Ammon's horn (tissue), 1 donor: ENCODE measurements at places on chromosomes 5 and 9.

- no peak for DNase-seq
Observed at GRCh38 chr9:69824499-69825252, 4.1 kb downstream of the CFAP95 start.

DNA sequence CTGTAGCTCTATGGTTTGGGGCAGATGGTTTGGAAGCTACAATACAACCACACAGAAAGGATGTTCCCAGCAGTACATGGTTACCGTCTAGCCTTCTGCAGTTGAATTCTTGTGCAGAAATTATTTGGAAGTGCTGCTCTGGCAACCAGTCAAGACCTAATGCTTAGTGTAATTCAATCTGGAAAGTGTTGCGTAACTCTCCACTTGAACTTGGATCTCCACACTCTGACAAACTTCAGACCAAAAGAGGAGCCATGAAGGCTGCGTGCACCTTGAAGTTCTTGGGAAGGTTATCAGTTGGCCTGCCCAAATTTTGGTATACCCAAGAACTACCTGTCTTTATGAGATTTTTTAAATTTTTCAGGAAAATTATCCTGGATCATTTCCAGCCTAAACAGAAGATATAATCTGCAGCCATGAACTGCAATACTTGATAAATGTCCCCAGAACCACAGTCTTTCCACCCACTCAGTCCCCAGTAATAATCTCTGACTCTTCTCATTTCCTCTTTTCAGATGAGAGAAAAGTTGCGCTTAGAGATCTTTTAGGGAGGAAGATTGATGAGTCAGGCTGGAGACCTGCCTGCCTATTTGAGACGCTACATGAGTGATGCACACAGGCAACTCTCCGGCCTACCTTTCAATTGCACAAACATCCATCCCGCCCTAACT lies 159.9 kb downstream of the FANCC start:
- peak; percentile 63 for DNase-seq

DNA sequence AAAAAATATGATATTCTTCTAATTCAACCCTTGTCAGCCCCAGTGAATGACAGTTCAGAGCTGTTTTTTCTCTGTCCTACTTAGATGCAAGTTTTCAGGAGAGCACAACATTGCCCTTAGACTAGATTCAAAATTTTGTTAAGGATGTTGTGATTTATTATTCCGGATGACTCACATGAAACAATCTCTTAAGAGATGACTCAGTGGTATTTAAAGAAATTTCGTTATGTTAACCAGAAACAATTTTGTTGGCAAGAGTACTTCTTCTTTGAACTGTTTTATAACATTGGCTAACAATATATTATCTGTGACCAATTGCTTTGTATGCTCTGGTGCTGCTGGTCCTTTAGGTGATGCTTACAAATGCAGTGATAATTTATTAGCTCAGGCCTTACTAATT lies 132.0 kb downstream of the IZUMO3 start:
- no peak for DNase-seq

- DNase-seq, result peak; percentile 43
Observed at GRCh38 chr5:134267366-134268018, 41.6 kb upstream of the PPP2CA start.

- DNase-seq, result peak; percentile 49
Observed at GRCh38 chr5:137605411-137605810, 106.3 kb upstream of the SPOCK1 start.

- DNase-seq, result no peak
Observed at GRCh38 chr9:133741716-133742115, 3.6 kb upstream of the SARDH start.

DNA sequence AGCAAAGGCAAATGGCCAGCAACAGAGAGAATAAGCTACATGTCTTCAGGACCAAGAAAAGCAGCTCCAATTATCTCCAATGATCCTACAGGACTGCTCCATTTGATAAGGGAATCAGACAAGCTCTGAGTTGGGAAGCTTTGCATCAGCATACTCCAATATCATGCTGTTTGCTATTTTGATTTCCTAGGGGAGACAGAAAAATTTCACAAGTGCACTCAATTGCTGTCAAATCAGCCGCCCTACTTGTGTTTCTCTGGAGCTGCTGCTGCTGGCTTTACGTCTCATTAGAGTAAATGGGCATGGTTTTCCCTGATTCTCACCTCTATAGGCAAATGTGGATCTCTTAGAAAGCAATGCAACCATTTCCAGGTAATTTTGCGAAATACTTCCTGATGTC lies 201.7 kb downstream of the PRELID2 start:
- DNase-seq, result peak; percentile 22

GRCh38 chr9:104841601-104842141 lies 77.7 kb downstream of the NIPSNAP3B start:
- DNase-seq, result no peak

- peak; percentile 30 for DNase-seq
Observed at GRCh38 chr5:126499853-126500342, 76.7 kb downstream of the GRAMD2B start.

GRCh38 chr5:168734119-168734518 lies 155.0 kb upstream of the PANK3 start:
- DNase-seq, result no peak

DNA sequence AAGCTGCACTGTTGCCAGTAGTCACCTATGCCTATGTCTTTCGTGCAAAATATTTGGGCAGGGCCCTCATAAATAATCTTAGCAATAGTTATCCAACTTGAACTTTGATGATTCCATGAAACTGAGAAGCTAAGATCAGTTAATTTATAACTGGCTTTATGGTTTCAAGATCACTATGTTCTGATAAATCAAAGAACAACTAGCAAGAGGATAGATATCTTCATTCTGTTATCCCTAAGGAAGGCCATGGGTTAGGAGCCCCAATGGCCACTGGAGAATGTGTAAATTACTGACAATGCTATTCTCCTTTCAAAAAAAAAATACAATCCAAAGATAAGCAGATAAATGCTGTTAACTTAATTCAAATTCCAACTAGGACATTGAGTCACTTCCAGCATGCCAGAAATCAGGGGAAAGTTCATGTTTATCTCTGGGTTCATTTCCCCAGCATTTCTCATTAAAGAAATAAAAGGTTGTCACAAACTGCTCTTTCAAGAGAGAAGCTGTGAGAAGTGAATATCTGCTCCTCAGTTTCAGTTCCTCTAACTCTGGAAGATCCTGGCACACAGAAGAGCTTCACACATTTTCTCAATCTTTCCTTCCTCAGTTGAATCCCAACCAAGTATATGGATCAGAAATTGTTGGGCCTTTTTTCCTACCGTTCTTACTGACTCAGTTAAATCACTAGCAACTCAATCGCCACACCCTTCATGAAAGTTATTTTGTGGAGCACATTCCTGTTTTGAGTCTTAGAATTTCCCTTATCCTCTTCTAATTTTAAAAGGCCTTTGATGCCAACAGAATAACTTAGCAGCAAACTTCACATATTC lies 59.6 kb upstream of the SLC1A1 start:
- peak; percentile 23 for DNase-seq

GRCh38 chr5:43348207-43348606 lies 35.0 kb upstream of the HMGCS1 start:
- no peak for DNase-seq

DNA sequence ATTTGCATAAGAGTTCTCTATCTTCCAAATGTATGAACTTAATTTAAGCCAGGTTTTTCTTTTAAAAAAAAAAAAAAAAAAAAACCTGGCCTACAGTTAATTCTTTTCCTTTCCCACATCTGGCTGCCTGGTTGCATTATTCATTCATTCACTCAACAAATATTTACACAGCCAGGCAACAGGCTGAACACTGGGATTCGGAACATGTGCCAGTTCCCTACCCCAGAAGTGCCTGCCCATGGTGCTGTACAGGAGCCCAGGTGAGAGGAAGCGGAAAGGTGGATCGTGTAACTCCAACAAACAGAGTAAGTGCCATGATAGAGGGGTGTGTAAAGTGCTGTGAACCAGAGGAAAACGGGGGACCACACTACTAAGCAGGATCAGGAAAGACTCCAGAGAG lies 93.6 kb downstream of the CDK5RAP2 start:
- no peak for DNase-seq

DNA sequence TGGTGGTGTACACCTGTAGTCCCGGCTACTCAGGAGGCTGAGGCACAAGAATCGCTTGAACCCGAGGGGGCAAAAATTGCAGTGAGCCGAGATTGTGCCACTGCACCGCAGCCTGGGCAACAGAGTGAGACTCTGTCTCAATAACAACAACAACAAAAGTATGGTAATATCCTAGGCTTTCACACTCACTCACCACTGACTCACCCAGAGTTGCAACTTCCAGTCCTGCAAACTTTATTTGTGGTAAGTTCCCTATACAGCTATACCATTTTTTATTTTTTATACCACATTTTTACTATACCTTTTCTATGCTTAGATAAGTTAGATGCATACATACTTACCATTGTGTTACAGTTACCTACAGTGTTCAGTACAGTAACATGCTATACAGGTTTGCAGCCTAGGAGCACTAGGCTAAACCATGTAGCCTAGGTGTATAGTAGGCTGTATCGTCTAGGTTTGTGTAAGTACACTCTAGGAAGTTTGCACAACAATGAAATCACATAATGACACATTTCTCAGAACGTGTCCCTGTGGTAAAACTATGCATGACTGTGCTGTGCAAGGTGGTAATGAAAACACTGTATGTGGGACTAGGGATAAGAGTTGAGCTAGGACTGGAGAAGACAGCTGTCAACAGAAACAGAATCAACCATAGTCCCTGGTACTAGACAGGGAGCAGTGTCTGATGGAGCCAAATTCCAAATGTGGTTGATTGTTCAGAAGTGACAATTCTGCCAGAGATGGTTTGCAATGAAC lies 109.5 kb upstream of the RAD23B start:
- no peak for DNase-seq
